ENCODE measurements at places on chromosomes 1 and 21. TPM values are rescaled to one million over a fixed set of nuclear protein-coding genes. Genes with fewer than 3 reads are reported as not detected.

The TEDDM1 gene
- total RNA-seq: not detected

The LAPTM5 gene
- 0.20 TPM for total RNA-seq

The CRYBG2 gene
- total RNA-seq: 0.45 TPM

The TNFAIP8L2 gene
- total RNA-seq: not detected

The MAN1C1 gene
- 0.08 TPM for total RNA-seq

The MAP10 gene
- 0.10 TPM for total RNA-seq

GRCh38 chr1:169148472-169149252 is 42.2 kb downstream of the ATP1B1 start:
- DNase-seq: no peak

GRCh38 chr1:181391301-181391900 is 91.9 kb upstream of the CACNA1E start:
- DNase-seq: no peak

- no peak for DNase-seq
Observed at GRCh38 chr1:234758851-234759250, 148.9 kb upstream of the IRF2BP2 start.

All from HFFc6 (cell line).